ENCODE measurements at places on chromosomes 12 and 14.

DNA sequence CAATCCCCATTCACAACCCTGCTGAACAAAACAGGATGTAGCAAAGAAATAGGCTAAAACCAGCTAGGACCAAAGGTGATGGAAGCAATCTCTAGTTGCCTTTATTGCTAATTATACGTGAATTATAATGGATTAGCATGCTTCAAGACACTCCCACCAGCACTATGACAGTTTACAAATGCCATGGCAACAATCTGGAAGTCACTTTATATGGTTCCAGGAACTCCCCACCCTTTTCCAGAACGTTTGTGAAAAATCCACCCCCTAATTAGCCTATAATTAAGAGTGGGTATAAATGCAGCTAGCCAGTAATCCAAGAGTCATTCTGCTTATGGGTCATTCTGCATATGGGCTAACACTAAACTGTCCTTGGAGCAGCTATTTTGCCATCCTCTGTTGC is 328.7 kb downstream of the FLRT2 start:
- no peak for DNase-seq

DNA sequence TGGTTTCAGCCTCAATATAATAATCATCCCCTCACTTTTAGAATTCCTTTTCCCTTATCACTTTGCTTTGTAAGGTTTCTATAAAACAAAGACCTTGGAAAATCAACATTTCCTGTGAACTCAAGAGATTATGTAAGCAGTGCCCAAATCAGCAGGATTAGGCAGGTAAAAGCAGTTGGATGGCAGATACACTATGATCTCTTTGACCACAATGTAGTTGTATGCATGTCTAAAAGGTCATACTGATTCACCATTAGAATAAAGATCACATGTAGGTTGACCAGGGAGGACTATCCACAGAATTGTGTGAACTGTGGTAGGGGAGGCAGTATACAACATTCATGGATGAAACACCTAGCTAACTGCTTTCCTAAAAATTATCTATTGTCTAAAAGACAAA is 57.5 kb downstream of the DENND5B start:
- no peak for DNase-seq

DNA sequence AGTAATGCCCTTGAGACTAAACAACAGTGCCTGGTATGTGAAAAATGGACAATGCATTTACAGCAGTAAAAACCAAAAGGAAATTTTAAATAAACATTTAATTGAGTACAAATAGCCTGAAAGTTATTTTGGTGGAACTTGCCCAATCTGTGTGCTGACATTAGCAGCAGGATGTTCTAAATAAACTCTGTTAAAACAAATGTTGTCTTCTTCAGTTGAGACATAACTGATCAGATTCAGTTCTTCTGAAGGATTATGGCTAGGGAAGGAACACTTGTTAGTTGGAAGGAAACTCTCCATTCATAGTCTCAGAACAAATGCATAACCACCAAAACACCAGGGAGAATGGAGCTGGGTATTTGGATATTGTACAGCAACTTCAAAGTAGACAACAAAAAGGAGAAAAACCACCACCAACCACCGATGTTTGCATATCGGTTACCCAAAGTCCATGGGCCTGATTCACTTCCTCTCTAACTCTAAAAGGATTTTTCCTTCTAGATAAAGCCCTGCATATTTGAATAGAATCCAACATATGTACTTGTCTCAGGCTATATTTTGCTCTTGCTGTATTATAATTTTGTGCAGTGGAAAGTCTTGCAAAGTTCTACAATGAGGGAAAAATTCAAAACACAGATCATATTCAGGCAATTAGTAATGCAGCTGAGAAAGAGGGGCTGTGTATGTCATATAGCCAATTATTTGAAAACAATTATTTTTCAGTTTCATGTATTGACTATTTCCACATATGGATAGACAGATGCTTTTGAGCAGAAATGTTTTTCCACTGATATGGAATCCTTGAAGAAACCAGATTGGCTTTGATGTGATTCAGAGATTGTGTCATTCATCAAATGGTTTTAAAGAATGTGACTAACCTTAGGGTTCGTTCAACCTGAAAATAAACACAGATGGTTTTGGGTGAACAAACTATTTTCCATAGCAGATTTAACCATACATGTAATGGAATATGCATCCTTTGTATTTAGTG is 152.2 kb upstream of the BMP4 start:
- DNase-seq, result no peak

DNA sequence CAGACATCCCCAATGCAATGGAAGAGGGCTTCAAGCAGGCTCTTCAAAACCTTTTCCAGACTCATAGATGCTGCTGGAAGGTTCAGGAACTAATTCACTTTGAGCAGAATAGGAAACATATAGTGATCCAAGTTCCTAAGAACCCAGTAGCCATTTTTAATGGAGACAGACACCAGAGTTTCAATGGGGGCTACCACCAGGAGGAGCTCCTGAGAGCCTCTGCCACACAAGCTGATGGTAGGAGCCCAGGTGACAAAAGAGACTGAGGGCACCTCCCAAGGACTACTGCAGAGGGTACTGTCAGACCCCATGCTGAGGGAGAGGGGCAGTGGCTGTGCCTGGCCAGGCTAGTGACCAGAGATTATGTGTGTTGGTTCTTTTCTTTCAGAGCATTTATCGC is 45.9 kb downstream of the IFNG start:
- peak; percentile 6 for DNase-seq

GRCh38 chr12:6369916-6370575 is 5.3 kb downstream of the SCNN1A start:
- DNase-seq, result no peak

GRCh38 chr12:19648591-19648990 is 209.3 kb downstream of the AEBP2 start:
- DNase-seq, result no peak

DNA sequence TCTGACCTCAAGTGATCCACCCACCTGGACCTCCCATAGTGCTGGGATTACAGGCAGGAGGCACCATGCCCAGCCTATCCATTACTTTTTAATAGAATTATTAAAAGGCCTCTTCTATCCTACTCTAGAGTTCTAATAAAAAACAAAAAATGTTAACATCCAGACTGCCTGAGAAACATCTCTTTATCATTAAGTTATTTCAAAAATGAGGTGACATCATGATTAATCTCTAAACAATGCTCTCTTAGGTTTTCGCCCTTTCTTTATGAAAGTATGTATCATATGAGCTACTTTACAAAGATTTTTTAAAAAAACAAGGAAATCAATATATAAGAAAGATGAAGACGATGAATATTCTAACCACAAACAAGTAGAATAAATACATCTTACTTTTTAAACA is 52.6 kb downstream of the FGD6 start:
- DNase-seq, result no peak

DNA sequence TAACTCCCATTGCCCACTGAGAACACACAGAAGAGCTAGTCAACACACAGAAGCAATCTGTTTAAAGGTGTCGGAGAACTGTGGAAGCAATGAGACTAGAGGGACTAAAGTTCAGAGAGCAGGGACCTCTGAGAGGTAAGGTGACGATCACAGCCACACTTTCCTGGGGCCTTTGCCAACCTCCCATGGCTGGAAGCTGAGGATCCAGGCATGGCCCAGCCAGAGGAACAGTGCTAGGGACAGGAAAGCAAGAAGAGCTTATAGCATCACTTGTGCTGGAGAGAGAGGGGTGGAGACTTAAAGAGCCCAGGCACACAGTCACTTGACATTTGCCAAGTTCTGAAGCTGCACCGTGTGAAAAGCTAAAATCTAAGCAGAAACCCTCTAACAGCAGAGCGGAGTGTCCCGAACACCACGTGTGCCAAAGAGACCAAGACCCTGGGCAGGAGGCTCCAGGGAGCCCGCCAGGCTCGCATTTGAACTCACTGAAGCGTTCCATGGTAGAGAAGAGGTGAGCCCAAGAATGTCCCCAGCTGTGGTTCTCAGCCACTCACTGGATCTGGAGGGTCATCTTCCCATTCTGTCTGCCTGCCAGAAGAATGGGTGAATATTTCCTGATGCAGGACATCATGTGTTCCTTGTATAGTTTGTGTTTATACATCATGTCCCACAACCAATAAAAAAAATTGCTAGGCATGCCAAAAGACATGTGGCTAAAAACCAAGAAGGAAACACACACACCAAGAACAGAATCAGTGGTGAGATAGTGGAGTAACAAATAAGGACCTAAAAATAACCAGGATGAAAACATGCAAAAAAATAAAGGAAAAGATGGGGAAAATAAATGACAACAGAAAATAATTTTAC is 174.0 kb upstream of the C14orf180 start:
- DNase-seq, result no peak

- no peak for DNase-seq
Observed at GRCh38 chr12:109289551-109289950, 19.5 kb downstream of the FOXN4 start.

DNA sequence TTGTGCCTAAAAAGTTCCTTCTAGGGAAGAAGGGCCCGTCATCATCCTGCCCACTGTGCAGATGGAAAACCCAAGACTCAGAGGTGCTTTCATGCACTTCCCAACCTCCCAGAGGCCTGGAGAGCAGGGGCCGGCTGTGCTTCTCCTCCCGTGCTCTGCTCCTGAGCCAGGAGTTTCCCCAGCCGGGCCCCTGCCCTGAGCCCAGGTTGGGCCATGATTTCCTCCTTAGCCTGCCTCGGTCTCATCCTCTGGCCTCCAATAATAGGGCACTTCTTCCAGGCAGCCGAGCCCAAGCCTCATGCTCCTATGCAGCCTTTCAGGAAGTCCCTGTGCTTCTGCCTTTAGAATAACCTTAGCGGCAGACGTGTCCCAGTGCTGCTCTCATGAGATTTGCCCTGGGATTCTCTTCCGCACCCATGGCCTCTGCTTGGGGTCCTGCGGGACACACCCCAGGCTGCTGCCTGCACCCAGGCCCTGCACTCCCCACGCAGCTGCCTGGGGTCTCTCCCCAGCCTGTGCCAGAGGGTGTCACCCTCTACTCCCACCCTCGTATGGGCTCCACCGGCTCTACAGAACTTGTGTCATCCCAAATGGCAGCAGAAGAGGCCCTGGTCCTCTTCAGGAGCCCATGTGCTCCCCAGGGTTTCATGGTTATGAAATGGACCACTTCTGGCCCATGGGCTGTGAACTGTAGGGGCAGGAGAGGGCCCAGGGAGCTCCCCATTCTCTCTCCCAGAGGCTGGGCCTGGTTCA is 359.3 kb downstream of the ADGRD1 start:
- DNase-seq, result no peak

- DNase-seq, result no peak
Observed at GRCh38 chr14:34126586-34126985, 175.7 kb upstream of the EGLN3 start.

Data from NT2/D1 (cell line).